HuH-7 (cell line): ENCODE measurements at places on chromosomes 2 and 18.

GRCh38 chr18:51009072-51009471 lies 20.9 kb upstream of the SMAD4 start:
- no peak for DNase-seq

DNA sequence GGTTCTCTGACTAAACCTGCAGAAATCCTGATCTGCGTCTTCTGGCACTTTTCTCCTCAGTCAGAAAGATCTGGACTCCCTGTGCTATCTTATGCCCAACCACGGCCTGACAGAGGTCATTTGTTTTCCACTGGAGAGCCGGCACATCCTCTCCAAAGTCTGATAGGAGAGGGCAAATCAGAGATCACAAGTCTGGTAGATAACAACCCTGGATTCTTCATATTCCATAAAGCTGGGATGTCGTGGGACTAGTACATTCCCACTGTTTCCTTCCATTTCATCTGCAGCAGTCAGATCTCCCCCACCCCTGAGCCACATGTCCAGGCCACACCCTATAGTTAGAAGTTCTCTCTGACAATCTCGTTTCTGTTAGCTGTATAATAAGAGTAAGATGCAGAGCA lies 157.0 kb downstream of the MGAT5 start:
- no peak for DNase-seq

DNA sequence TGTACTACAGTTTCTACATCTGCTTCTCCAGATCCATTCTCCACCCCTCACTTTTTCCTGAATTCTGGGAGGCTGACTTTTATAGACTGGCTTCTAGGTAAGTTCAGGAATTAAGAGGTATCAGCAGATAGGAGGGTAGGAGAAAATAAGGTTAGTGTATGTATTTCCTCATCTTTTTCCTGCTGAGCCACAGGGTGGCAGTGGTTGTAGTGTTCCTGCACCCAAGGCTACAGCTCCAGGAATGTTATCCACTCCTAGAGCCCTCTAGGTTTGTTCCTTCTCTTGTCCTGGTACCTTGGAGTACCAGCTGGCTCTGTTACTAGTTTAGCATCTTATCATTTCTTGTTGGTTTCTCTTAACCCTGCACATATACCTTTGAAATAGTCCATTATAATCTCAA lies 40.7 kb upstream of the C2orf66 start:
- peak; percentile 30 for DNase-seq

DNA sequence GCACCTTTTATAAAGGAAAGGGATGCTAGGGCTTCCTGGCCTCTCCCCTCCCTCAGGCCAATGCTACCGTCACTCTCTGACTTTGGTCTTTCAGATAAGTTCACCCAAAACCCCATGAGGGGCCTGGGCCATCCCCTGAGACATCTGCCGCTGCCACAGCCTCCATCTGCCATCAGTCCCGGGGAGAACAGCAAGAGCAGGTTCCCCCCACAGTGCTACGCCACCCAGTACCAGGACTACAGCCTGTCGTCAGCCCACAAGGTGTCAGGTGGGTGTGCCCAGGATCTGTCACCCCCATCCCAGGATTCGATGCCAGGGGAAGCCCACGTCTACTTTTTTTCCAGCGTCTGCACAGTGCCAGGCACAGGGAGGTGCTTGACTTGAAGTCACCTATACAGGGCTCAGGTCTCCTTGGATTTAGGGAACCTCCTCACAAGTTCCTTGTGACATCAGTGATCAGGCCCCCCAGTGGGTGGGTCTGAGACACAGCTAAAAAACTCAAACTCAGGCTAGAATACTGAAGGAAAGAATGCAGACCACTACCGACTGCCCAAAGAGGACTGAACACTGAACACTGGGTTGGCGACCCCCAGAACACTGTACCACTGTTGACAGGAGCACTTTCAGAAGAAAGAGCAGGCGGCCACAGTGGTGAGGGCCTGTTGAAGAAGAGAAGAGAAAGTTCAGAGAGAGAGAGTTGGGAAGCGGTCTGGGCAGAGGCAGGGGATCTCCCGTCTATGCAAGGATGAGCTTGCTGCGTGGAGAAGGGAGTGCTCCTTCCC lies 85.3 kb downstream of the EPAS1 start:
- no peak for DNase-seq

DNA sequence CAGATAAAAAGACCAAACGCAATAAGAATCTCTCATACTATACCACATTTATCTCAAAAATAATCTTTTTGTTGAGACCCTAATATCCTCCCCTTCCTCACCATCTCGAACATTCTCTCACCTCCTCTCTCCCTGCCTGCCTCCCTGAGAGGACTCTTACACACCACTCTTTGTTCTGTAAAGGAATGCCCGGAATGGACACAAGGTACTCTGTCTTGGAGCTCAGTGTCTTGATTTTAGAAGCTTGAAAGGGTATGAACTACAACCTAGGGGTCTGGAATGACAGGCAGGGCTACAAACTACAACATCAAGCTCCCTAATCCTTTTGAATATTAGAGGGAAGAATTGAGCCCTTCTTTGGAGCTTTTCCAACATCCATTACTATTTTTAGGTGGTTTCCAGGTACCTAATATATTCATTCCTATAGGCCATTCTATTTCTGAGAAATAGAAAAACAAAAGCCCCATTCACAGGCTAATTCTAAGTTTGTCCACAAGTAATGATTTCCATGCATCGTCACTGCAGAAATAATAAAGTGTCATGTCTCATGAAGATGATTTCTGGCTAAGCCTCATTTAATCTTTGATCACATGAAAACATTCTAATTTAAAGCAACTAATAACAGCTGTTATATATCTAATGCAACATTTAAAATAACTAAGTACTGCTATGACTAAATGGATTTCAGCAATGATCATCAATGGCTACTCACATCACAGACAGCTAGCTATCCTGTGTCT lies 60.6 kb downstream of the LRP2 start:
- no peak for DNase-seq

DNA sequence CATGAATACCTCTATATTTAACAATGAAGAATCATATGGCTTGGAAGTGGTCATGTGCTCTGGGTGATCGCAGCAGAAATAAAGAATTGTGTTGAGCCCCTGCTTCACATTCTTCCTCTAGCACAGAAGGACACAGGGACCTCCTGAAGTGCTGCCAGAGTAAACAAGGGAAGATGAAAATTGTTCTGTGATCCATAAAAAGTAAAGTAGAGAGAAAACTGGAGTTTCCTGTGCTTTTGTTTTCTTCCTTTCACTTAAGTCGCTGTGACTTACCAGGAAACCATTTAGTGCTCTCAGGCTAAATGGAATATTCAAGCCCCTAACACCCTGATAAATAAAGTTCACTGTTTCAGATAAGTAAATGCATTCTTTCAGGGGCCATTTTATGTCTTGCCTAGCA lies 1173.6 kb upstream of the CHAC2 start:
- no peak for DNase-seq

- DNase-seq, result no peak
These were observed 89.9 kb downstream of the MTA3 start for GRCh38 chr2:42658306-42658705.

- peak; percentile 46 for DNase-seq
These were observed 961 bp upstream of the SLC40A1 start for GRCh38 chr2:189581354-189582139.

GRCh38 chr2:230956827-230957755 lies 32.0 kb upstream of the GPR55 start:
- DNase-seq, result peak; percentile 41

DNA sequence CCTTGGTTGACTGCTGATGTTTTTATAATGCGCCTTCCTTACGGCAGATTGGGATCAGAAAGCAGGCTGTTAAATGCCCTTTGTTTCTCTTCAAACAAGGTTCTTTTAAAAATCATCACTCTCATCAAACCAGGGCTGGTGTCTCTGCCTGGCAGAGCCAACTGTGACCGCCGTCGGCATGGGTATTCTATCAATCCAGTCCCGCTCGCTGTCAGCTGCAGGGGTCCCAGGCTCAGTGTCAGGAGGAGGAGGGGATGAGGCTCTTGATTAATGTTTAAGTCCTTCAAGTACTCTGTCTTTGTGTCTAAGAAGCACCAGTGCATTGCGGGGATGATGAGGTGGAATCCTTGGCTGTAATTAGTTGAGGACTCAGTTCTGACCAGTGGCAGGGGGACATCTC lies 348.1 kb downstream of the RNF144A start:
- DNase-seq, result no peak

- DNase-seq, result no peak
These were observed 88.5 kb downstream of the SOCS6 start for GRCh38 chr18:70377317-70377799.

DNA sequence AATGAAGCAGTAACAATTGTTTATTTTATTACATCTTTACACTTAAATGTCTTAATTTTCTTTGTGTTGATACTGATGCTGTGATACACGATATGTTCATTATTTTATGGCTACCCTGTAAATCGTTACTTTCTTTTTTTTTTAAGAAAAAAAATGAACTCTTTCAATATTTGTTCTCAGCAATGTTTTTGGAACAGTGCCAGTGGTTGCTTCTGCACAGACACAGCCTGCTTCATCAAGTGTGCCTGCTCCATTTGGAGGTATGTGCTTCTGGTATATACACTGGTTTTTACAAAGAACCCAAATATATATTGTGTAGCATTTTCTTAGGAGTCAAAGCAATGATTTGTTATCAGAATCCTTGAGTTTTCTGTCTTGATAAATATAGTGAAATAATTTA lies 62.2 kb upstream of the SCYGR2 start:
- no peak for DNase-seq

GRCh38 chr18:45009756-45010155 lies 329.1 kb downstream of the SETBP1 start:
- peak; percentile 15 for DNase-seq

- DNase-seq, result peak; percentile 1
These were observed 616.6 kb upstream of the FSHR start for GRCh38 chr2:49770919-49771318.

DNA sequence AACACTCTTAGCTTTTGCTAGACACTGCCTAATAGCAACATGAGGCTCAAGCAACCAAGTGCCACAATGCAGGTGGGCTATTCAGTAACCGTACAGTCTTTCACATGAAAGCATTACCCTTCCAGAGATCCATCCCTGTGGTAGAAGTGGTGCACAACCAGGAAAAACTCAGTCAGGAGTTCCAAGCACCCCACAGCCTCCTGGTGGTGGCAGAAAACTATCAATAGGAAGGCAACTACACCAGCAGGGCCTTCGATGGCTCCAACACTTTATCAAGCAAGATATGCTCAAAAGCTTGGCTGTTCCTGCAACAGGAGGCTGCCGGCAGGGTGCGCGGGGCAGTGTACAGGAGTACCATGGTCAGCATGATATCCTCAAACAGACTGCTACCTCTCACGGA lies 176.1 kb upstream of the DLGAP1 start:
- no peak for DNase-seq

GRCh38 chr2:75580156-75580555 lies 19.4 kb upstream of the EVA1A start:
- DNase-seq, result no peak

DNA sequence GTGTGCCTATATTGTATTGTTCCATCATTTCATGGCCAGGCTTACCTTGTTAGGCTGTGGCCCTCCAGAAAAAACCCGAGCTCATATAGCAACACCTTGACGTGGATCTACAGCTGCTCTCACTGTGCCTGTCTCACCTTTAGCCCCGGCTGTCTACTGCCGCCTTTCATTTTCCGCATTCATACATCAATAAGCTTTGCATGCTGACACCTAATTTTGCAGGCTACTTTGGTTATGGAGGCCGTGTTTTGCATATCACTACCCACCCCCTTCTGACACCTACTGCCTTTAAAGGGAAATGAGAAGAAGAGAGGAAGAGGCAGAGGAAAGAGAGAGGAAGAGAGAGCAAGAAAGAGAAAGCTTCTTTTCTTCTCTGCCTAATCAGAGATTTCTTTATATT lies 702.9 kb downstream of the BCL11A start:
- DNase-seq, result no peak
